Renal pelvis (tissue), 12 donors: ENCODE measurements at places on chromosomes 5 and 9.

- no peak for DNase-seq
Observed at GRCh38 chr5:71782393-71782770, 63.3 kb downstream of the CARTPT start.

GRCh38 chr5:142316681-142317080, 8.1 kb downstream of the SPRY4 start:
- no peak for DNase-seq

- no peak for DNase-seq
Observed at GRCh38 chr9:106897236-106897635, 34.3 kb downstream of the ZNF462 start.

- DNase-seq: no peak
Observed at GRCh38 chr5:35856765-35857351, at the start of gene IL7R. Gene IL7R, plus strand, starts transcription at chr5:35856891. Its CDS starts 87 bp downstream, at chr5:35856978.

DNA sequence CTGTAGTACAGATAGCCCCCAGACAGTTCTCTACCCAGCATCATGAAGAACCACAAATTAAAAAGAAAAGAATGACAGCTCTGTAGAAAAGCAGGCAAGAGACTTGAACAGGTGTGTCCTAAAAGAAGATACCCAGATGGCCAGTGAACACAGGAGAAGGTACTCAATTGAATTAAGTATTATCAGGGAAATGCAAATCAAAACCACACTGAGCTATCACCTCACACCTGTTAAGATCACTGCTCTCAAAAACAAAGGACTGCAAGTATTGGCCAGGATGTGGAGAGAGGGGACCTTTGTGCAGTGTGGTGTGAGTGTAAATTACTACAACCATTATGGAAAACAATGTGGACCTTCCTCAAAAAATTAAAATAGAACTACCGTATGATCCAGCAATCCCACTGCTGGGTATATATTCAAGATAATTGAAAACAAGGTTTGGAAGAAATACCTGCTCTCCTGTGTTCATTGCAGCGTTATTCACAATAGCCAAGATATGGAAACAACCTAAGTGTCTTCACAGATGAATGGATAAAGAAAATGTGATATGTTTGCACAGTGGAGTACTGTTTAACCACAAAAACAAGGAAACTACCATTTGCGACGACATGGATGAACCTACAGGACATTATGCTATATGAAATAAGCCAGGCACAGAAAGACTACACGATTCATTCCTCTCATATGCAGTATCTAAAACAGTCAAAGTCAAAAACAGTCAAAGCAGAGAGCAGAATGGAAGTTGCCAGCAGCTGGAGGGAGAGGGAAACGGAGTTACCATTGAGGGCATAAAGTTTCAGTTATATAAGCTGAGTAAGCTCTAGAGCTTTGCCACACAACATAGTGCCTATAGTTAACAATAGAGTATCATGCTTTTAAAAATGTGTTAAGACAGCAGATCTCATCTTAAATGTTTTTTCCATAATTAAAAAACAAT, 102.6 kb downstream of the WNK2 start:
- no peak for DNase-seq

DNA sequence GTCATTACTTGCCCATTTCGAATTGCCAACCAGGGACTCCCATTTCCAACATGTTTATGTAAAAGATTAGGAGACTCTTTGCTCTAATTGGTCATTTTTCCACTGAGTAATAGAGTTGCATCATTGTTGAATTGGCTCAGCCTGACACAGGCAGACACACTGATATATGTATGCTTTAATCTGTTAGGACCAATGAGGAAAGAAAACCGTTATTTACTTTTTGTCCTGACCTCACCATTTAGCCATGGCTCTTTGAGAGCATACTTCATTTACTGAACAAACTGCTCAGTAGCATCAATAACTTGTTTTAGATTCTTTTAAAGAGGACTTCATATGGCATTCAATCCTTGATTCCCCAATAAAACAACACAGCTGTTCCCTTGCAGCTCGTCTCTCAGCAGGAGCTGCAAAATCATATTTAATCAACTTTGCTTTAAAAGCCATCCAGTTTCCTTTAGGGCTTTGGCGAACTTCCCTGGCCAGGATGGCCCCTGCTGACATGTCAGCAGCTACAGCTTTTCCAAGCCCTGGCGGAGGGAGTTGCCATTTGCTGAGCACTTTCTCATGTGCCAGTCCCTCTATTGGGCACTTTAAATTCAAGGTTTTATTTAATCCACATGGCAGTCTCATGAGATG, 251.5 kb upstream of the TNC start:
- peak; percentile 44 for DNase-seq

DNA sequence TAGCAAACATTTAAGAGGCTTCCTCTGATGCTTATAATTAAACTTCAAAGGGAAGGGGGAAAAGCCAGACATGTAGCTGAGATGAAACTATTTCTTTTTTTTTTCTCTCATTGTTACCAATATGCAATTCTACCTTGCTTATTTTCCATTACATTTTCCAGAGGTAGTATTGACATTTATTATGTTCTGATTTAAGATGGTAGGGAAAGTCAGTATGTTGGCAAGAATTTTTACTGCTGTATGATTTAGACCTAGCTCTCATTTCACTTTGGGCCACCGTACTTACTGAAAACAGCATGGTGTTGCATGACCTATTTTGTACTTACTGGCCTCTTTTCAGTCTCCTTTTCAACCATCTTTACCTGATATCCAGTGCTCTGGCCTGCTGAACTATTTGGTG, 9.6 kb upstream of the SPINK6 start:
- no peak for DNase-seq

GRCh38 chr9:96868709-96869108, 14.4 kb upstream of the ZNF782 start:
- DNase-seq: no peak

- no peak for DNase-seq
Observed at GRCh38 chr5:119808474-119808873, 179.1 kb downstream of the FAM170A start.

GRCh38 chr9:35342221-35342958, 147.5 kb upstream of the RUSC2 start:
- DNase-seq: no peak

GRCh38 chr9:96604004-96604319, 15.7 kb downstream of the CDC14B start:
- no peak for DNase-seq

- no peak for DNase-seq
Observed at GRCh38 chr5:42531611-42532010, 108.4 kb downstream of the GHR start.

- DNase-seq: no peak
Observed at GRCh38 chr9:120536949-120537640, 42.9 kb downstream of the CDK5RAP2 start.

DNA sequence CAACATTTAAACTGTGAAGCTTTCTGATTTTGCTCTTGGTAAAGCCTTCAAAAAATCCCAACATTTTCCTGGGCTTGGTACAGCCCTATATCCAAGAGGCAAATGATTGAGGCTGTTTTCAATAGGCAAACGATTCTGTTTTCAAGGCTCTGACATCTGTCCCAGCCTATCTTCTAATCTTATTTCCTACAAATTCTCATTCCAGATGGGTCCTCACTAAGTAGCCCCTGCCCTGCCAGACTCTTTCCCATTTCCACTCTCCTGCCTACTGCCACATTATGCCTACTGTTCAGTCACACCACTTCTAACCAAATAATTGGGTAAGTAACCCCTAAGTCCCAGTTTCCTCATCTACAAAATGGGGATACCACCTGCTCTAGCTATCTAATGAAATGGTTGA, 3.5 kb downstream of the GBA2 start:
- no peak for DNase-seq

GRCh38 chr5:164336906-164337305, 831.5 kb downstream of the MAT2B start:
- DNase-seq: no peak

GRCh38 chr5:359301-359897, 37.9 kb downstream of the AHRR start:
- no peak for DNase-seq

DNA sequence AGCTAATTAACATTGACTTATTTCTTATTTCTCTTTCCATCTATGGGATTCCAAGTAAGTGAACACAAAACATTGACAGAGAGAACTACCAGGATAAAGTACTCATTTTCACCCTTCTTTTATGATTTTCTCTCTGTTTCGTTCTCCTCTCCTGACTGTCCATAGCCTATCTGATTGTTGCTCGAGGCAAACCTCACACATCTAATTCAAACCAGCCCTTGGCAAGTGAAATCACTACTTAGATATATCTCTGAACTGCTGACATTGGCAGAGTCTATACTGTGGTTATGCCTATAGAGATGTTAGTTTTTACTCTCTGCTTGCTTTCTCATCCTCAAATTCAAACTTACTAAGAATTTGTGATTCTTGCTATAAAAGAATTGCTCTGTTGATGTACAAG, 248.8 kb downstream of the ISL1 start:
- no peak for DNase-seq

DNA sequence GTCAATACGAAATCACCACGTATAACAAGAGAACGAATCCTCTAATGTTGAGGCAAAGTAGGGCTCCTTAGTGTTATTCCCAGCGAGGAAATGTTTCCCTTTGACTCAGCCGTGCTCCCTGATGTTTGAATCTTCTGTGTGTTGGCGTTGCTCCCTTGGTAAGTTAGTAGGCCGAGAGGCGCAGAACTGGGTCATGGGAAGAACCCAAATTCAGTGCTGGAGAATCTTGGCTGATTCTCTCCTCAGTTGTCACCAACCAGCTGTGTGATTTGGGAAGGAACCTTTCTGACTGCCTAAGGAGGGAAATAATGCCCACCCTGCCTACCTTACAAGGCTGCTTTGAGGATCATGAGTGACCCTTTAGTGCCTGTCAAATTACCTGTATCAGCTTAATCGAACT, 22.5 kb downstream of the PRKACG start:
- DNase-seq: no peak

DNA sequence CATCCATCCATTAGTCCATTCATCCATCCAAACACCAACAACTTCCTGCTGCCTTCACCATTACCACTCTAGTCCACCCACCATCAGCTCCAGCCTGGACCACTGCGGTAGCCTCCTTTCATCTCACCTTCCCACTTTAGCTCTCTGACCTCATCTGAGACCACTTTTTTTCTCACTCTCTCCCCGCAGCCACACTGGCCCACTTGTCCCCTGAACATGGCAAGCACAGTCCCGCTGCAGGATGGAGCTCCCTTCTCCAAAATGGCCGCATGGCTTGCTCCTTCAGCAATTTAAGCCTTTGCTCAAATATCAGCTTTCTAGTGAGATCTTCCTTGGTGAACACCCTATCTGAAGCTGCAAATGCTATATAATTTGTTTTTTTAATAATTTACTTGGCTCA, 11.1 kb downstream of the CSF1R start:
- no peak for DNase-seq

DNA sequence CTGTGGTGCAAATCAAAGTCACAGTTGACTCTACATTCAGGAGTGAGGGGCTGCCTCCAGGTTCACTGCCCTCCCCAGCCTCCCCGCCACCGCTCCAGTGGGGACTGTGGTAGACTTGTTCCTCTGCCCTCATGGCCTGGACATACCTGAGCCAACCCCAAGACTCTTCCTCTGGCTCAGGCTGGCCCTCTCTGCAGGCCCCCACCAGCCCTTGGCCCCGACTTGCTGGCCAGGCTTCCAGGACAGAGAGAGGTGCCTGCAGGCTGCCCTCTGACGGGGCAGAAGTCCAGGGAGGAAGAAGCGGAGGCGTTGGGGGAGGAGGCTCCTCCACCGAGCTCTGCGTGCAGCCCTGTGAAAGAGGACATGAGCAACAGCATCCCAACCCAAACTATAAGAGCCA, 2.8 kb upstream of the SARDH start:
- no peak for DNase-seq

DNA sequence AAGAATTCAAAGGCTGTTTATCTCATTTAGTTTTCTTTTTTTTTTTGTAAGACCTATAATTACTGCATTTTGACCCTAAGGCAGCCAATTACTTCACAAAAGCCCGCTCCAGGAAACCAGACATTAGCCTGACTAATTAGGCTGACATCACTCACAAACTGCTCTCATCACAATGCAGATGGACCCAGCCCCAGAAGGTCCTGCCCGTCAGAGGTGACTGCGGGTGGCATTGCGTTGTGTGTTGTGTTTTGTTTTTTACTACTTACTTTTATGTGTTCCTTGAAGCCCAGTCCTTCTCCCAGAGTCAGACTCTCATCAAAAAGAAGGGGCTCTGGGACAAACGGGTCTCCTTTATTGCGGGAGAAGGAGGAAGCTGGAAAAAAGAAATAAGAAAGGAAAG, 172.2 kb downstream of the HSD17B3 start:
- no peak for DNase-seq

- no peak for DNase-seq
Observed at GRCh38 chr5:75538211-75538610, 26.5 kb downstream of the POLK start.

DNA sequence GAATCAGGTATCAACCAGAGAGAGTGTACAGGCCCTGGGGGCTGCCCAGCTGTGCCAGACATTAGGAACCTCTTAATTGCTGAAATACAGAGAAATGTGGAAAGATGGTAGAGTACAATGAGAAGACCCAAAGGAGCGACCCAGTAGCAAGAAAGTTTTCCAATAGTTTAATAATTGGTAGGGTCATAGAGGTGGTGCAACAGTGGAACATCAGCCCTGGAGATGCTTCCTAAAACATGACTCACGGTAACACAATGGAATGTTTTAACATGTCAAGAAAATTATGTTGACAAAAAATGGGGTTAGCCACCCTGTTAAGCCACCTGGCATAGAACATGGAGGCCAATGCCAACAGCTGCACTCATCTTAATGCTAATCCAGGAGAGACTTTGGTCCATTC, 284.1 kb downstream of the ELAVL2 start:
- DNase-seq: no peak

DNA sequence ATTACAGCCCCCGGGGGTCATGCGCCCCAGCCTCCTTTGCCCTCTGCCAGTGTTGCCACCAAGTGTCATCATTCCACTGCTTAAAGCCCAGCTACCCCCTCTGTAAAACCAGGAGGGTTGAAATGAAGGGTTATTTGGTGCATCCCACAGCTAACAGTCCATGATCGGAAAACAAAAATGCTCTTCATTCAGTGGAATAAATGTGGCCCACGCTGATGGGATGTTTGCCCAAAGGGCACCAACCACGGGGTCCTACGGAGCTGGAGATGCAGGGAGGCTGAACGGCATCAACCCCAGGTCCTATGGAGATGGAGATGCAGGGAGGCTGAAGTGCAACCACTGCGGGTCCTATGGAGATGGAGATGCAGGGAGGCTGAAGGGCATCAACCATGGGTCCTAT, 218.5 kb upstream of the IRX1 start:
- DNase-seq: no peak

- DNase-seq: no peak
Observed at GRCh38 chr5:59128646-59129290, 545.9 kb downstream of the RAB3C start.

GRCh38 chr5:1468247-1468612, 23.0 kb upstream of the SLC6A3 start:
- no peak for DNase-seq
